ENCODE measurements at places on chromosomes 2 and 18.

DNA sequence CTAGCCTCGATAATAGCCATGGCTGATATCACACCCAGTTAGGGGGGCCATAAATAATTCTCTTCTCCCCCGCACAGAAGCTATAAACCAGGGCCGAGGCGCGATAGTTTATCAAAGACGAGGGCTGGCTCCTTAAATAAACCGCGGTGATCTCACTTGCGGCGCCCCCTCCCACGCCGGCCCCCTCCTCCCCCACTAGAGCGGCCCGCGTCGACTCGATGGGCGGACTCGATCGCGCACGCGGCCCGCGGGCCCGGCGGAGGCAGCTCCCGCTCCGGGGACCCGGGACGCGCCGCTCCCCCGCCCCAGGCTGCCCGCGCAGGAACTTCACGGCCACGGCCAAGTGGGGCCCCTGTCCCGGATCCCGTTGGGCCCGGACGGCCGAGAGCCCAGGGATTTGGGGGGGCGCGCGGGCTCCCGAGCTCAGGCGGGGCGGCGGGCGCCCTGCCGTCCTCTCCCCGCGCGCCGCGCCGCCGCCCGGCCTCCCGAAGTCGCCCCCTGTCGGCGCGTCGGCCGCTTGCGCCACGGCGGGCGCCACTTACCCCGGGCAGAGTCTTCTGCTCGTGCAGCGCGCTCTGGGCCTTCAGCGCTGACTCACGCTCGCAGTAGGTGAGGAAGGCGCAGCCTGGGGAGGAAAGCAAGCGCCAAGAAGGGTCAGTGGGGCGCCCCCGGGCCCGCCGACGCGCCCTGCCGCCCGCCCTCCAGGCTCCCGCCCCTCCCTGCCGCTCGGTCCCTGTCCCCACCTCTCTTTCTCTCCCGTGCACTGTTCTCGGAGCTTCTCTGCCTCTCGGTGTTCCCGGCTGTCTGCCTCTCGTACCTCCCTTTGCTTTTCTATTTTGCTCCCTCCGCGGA lies 80.4 kb downstream of the CELF4 start:
- peak; percentile 3 for DNase-seq

DNA sequence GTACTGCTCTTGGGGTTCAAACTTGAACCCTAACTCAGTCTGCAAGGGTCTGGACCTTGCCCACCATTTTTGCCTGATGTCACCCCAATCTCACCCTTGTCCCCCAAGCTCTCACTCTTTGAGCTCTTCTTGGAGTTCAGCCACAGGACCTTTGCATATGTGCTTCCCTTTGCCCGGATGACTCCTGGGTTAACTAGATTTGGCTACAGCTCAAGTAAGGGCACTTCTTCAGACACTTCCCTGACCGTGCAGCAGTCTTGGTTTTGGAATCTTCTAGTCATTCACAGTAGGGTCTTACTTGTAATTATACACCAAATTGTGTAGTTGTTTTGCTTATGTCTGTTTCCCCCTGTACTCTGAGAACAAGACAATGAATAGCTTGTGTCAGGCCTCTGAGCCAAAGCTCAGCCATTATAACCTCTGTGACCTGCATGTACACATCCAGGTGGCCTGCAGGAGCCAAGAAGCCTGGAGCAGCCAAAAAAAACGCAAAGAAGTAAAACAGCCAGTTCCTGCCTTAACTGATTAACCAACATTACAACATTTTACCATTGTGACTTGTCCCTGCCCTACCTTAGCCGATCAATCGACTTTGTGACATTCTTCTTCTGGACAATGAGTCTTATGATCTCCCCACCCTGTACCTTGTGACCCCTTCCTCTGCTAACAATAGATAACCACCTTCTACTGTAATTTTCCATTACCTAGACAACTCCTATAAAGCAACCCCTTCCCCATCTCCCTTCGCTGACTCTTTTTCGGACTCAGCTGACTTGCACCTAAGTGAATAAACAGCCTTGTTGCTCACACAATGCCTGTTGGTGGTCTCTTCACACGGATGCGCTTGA lies 1.0 kb upstream of the MOGAT1 start:
- DNase-seq: no peak

DNA sequence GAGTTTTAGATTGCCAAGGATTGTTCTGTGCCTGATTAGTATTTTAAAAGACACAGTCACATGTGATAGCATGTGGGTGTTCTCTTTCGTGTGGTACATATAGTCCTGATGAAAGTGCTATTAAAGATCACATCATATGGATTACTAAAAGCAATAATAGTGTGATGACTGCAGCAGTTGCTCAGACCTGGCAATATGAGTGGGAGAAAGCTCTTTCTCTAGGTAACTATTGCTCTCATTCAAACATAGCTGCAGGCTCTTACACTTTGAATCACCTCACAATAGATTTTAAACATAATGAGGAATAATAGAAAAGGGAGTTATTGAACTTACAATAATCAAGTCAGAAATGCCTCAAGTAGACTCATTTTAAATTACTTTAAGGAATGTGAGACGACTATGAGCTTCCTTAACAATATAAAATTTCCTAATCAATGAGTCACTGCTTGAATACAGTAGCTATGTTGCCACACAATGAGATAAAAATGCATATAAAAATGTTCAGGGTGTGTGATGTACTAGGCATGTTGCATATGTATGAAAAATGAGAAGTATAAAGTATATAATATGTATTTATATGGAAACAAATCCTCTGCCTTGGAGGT lies 452.1 kb downstream of the TMX3 start:
- DNase-seq: no peak

DNA sequence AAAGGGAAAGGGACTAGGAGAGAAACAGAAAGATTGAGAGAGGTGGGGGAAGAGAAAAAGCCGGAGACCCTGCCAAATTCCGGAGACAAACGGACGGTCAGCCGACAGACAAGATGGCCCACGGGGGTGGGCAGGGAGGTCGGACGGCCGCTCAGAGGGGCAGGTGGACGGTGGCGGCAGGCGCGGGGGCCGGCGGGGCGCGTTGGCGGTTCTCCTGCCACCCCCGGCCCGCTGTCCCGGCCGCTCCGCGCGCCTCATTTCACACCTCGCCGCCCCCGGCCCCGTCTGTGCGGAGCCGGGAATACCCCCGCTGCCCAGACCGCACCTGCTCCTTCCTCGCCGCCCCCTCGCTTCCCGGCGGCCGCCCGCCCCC lies 935 bp downstream of the SLC30A3 start:
- DNase-seq: no peak

GRCh38 chr2:191670076-191670475 lies 7.9 kb upstream of the NABP1 start:
- DNase-seq: no peak

DNA sequence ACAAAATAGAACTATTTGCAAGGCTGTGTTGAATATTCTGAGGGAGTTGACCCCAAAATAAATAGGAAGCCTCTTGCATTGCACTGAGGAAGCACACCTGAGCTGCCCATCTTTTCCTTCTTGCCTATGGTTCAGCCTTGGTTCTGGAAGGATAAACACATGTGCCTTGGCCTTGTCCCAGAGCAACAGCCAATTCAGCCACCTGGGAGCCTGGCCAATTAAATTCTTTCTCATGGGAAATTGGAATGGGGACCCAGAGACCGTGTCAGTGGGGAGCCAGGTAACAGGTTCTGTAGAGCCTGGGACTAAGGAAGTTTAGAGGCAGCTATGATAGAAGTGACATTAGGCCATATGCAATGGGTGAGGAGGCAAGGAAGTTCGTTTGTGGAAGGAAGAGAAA lies 99.6 kb downstream of the KLF7 start:
- DNase-seq: no peak

DNA sequence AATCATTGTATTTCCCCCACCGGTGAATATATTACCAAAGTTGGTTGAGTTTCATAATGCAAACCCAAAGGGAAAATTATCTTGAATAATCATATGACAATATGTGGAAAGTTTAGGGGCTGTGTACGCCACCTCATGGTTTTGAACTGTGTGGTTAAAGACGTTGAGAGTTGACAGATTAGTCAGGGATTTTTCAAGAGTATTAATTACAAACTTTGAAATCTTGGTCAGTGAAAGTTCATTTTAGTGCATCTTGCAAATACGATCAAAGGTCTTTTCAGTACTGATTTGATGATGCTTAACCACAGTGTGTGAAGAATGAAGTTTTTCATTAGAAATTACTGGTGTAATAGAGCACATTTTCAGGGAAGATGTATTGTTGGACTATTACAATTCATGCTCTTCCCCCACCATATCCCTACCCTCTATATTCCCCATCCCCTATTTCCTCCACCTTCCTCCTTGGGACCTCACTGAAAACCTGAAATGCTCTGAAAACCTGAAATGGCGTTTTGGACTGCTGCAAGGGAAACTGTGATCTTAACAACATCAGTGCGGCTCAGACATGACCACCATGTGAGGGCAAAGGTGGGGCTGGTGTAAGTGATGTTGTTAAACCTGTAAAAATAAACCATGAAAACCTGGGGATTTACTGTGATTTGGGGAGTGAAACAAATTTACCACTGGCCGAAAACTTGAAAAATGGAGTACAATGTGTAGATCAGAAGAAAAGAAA lies 4.5 kb upstream of the BCL2L11 start:
- no peak for DNase-seq

GRCh38 chr2:190819840-190820301 lies 60.8 kb upstream of the GLS start:
- DNase-seq: no peak

GRCh38 chr2:863732-864450 lies 86.8 kb upstream of the SNTG2 start:
- no peak for DNase-seq

DNA sequence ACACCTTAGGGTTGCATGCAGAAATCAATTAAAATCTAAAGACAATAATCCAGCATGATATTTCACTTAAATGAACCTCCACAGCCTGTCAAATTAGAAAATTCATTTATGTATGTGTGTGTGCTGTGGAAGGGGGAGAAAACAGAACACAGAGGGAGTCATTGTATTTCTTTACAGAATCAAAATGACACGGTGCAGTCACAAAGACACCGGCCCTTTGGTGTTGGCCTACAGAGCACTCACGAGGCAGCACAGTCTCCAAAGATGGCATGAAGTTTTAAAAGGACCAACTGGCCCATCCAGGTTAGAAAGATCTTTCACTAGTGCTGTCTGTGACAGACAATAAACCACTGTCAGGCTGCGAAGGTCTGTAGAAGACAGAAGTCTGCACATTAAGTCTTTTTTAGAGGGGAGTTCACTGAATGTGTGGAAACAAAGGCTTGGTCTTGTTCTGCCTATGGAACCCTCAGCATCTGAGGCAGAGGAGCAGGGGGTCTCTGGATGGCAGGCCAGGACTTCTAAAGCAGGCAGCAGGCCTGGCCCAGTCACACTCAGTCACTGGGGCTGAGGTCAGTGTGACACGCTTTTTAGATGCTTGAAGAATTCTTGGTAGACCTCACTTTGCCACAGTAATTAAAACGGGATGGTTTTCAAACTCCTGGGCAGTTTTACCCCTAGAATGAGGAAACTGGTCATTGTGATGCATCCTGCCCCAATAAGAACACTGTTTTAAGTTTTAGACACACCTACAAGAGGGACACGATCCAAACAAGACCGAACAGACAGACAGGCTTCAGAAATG lies 184.9 kb downstream of the AFF3 start:
- no peak for DNase-seq

GRCh38 chr2:108959401-108959800 lies 29.6 kb downstream of the EDAR start:
- no peak for DNase-seq

- DNase-seq: no peak
Observed at GRCh38 chr2:227341553-227341952, 16.5 kb downstream of the MFF start.

GRCh38 chr2:95268211-95269035 lies 5.8 kb upstream of the PROM2 start:
- no peak for DNase-seq

GRCh38 chr2:50582164-50582563 lies 449.8 kb downstream of the NRXN1 start:
- no peak for DNase-seq

GRCh38 chr2:20897874-20898453 lies 75.1 kb upstream of the LDAH start:
- no peak for DNase-seq

GRCh38 chr2:22247466-22247865 lies 1123.7 kb downstream of the TDRD15 start:
- no peak for DNase-seq

DNA sequence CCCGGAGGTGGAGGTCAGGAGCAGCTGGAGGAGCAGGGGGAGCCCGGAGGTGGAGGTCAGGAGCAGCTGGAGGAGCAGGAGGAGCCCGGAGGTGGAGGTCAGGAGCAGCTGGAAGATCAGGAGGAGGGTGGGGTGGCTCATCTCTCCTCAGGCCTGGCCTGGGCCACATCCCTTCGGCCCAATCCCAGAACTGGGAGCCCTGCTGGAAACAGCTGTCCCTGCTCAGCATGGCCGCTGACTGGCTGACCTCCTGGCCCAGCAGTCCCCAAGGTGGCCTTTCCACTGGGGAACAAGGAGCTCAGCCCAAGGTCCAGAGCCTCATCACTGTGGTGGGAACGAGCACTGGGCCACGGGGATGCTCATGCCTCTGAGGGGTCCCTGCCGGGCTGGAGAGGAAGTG lies 66.6 kb upstream of the LAPTM4A start:
- DNase-seq: no peak

DNA sequence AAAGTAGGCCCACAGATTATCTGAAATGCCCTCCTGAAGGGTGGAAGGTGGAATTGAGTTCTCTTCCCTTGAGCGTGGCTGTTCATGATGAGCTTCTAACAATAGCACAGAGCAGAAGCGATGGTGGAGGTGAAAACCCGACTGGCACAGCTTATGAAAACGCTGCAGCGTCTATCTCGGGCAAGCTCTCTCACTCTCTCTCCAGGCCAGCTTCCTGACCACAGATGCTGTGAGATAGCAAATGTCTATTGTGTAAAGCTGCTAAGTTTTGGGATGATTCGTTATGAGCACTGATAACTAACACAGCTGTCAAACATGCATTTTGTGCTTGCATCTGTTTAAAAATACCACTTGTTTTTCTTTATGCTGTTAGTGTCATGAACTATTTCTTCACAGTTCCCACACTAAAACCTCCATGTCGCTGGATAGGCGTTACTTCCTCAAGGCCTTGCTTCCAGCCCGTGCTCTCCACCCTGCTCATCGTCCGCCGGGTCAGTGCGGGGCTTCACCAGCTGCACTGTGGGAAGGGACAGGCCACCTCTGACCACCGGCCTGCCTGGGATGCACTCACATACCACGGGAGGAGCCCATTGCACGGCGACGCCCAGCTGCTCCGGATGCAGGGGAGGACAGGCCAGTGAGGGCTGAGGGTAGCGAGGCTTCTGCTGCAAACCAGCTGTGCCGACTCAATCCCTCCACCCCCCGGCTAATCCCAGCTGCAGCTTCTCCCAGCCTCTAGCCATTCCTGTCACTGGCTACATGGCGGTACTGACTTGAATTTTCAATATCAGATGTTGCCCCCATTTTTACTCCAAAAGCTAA lies 60.0 kb upstream of the OTOS start:
- DNase-seq: no peak

GRCh38 chr2:149458502-149458901 lies 128.1 kb downstream of the LYPD6 start:
- no peak for DNase-seq

GRCh38 chr18:51622702-51623101 lies 425.2 kb upstream of the MEX3C start:
- no peak for DNase-seq

- no peak for DNase-seq
Observed at GRCh38 chr2:217530392-217531090, 472.3 kb downstream of the TNS1 start.
